H9 (cell line): ENCODE measurements at places on chromosomes 4 and X. TPM values are rescaled to one million over a fixed set of nuclear protein-coding genes. Genes with fewer than 3 reads are reported as not detected.

TEC gene
- total RNA-seq, result 1.7 and 1.8 TPM in 2 replicates

DNA sequence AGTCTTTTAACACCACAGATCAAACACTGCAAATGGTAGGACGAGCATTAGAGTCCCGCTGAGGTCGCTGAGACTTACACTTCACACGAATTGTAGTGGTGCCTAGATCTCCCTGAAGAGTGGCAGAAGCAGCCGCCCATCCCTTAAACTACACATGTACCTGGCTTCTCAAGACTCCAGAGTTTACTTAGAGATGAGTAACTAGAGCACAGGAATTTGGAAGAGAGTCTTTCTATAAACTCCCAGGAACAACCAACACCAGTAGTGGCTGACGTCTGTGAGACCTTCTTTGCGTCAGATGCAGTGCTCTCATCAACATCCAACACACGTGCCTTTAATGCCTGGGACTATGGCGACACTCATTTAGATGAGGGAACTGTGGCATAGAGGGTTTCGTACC is 12.6 kb downstream of the SORBS2 start:
- no peak for DNase-seq

DNA sequence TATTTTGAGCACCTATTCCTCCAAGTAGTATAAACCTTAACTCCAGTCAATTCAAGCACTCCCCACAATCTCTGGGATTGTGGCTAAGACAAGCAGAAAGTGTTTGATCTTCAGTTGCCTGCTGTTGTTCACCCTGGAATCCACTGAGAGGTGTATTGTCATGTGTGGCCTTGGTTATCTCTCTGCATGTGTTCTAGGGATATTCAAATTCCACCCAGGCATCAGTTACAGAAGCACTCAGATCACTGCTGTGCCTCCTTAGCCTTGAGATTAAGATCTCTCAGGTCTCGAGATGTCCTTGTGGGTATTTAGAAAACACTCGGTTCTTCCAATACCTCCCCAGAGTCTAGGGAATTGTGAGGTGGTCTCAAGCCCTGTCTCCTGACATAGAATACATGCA is 213.3 kb downstream of the SMARCA1 start:
- DNase-seq, result peak; percentile 25

- DNase-seq, result no peak
Observed at GRCh38 chr4:6345096-6345830, 75.6 kb downstream of the WFS1 start.

GRCh38 chr4:66558651-66559050 is 888.4 kb upstream of the EPHA5 start:
- no peak for DNase-seq

- DNase-seq, result no peak
Observed at GRCh38 chr4:4696530-4696929, 154.7 kb upstream of the STX18 start.

DNA sequence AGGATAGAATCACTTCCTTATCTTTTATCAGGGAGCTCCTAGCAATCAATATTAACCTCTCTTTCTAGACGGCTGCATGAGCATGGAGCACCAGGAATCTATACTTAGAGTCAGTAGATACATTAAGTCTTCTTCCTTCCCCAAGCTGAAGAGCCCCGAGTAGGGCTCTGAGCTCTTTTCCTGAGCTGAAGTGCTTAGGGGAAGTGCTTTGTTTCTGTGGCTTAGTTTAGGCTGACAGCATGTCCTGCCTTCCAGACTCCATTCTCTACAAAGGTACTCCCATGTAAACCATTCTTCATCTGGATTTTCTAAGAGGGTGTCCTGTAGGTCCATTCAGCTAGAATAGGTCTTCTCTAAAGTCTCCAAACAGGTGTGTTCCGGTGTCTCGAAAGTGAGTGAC is 127.5 kb upstream of the AFF2 start:
- DNase-seq, result no peak

CABS1 gene
- 0.15 TPM in 1 of 2 replicates, not detected in the other for total RNA-seq

DNA sequence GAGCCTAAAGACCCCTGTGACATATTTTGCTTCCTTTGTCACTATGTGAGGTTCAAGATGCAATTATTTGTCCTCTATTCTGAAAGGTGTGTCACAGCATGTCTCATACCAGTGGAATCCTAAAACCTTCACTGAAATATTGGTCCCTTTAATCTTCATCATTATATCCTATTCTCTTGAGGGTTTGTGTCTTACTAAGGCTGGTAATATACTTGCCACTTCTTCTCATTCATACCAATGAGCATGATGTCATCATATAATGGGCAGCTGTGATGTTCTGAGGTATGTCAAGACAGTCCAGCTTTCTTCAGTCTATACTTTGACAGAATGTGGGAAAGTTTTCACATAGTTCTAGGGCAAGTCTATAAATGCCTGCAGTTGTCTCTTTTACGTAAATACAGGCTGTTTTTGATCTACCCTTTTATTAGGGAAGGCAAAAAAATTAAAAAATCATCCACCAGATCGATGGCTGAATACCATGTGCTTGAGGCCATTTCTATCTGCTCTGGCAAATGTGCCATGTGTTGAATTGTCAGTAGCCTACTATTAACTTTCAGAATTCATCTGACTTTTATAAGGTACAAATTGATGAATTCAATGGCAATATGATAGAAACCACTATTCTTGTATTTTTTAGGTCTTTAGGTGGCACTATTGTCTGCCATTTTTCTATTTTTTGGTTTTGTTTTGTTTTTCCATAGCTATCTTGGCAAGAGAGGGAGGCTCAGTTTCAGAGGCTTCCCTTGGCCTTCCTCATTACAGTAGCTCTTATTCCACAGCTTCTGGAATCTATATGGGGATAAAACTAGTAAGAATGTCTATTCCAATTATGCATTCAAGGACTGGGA is 209.0 kb downstream of the PPARGC1A start:
- DNase-seq, result no peak

DNA sequence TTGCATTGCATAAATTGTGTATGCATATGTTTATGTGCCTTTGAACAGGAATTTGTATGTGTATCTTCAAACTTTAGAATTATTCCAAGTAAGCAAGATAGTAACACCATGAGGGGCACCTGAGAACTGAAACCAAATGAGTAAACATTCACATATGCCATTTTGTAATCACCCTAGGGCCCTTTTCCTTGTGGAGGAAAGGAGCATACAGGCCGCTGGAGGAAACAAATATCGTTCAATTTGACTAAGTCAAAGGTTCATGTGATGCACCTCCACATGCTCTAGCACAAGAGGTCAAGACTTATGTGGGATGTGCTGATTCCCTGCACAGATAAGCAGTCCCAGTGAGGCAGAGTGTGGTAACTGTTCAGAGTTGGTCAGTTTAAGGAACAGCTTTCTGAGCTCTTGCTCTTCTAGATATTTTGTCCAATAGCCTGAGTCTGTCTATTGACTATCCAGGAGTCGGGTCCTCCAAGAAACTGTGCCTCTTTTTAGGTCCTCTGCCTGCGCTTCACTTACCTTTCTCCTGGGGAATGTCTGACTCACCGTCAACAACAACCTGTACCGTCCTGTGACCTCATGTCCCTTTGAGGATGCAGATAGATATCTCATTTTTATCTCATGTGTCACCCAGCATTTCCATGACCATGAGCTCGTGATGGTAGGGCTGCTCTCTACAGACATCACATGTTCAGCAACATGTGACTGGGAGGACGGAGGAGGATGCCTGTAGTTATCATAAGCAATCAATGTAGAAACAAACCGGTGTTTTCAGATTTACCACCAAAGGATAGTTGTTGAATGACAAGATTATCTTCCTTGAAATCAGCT is 196.9 kb downstream of the NWD2 start:
- DNase-seq, result no peak

ENAM gene
- not detected in 2 replicates for total RNA-seq

GRCh38 chrX:134541906-134542305 is 81.9 kb downstream of the HPRT1 start:
- no peak for DNase-seq

DNA sequence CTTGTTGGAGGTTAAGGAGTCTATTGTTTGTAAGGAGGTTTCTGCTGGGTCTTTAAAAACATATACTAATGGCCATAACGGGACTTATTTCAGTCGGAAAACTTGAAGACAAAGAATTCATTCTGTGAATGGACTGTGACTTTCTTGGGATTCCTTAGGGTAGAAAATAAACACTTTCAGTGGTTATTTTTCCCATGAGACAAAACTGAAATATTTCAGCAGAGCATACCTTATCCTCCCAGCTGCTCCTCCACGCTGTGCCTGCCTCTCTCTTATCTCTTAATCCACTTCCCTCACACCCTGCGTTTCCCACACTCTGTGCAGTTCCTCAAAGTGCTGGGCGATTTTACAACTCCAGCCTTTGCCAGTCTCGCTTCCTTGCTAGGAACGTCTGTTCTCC is 47.1 kb upstream of the SORBS2 start:
- no peak for DNase-seq

- no peak for DNase-seq
Observed at GRCh38 chr4:171954650-171955049, 141.4 kb downstream of the GALNTL6 start.

GRCh38 chr4:185925910-185926360 is 113.9 kb upstream of the SORBS2 start:
- DNase-seq, result peak; percentile 31

- DNase-seq, result no peak
Observed at GRCh38 chrX:39452401-39452800, 645.4 kb downstream of the BCOR start.

DNA sequence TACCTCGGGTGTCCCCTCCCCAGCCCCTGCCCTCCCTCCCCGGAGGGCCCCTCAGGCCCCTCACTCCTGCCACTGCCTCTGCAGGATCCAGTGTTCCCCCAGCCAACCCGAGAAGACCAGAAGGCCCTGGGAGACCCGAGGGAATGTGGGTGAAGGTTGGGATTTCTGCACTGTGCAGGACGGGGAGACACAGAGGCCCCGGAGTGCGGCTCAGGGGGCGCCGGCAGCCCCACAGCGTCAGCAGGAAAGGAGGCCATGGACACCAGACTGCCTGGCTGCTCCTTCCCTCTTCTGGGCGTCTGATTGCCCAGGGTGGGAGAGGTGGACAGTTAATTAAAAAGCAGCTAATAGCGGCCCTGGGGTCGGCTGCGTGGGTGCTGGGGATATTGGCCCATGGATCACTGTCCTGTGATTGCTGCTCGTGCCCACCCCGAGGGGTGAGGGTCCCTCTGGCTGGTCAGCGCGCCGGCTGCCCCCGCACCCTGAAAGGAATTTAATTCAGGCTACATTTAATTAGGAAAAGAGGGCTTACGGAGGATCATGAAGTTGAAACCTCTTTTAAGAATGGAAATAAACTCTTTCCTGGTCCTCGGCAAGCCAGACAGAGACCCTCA is 57.8 kb upstream of the NKX1-1 start:
- DNase-seq, result no peak

- no peak for DNase-seq
Observed at GRCh38 chr4:180336494-180337090, 1906.6 kb upstream of the TENM3 start.

CT45A9 gene
- not detected in 2 replicates for total RNA-seq

GRCh38 chrX:63884821-63885790 is 100.1 kb upstream of the ARHGEF9 start:
- DNase-seq, result no peak

DNA sequence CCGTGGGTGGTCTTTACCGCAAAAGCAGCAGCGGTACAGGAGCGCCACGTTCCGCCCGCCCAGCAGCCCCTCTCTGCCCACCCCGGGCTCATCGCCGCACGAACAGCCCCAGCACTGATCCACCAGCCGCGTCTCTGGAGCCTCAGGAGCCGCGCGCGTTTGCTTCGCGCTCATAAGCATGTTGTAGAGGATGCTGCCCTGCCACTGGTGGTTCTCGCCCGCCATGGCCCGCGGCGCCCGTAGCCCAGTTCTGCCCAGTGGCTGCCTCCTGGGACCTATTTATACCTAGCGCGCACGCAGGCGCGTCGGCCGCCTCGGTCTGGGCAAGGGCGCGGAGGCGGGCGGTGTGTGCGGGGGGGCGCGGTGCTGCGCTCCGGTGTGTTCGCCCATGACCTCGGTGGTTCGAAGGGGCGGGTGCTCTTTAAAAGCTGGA is at the start of gene NR0B1:
Gene NR0B1 (minus strand): TSS at position 252 of the 433 bp plus-strand sequence. CDS start 27 bp downstream, at position 225.
- peak; percentile 34 for DNase-seq

- no peak for DNase-seq
Observed at GRCh38 chrX:123405231-123405630, 221.2 kb downstream of the GRIA3 start.

NOCT gene
- total RNA-seq, result 36.3 and 37.3 TPM in 2 replicates

TET2 gene
- 3.1 and 3.5 TPM in 2 replicates for total RNA-seq

GRCh38 chr4:78640714-78641113 is 89.1 kb downstream of the ANXA3 start:
- no peak for DNase-seq
